ENCODE measurements at places on chromosomes 4 and X.
A peak's percentile ranks its signal among the peaks of the same experiment; 100 is the strongest.

GRCh38 chr4:100736641-100737451 is 219.0 kb upstream of the EMCN start:
- DNase-seq = peak; percentile 76

- no peak for DNase-seq
Observed at GRCh38 chr4:1476140-1476513, 69.9 kb upstream of the NKX1-1 start.

- DNase-seq = no peak
Observed at GRCh38 chrX:46837558-46838485, 979 bp downstream of the RP2 start.

DNA sequence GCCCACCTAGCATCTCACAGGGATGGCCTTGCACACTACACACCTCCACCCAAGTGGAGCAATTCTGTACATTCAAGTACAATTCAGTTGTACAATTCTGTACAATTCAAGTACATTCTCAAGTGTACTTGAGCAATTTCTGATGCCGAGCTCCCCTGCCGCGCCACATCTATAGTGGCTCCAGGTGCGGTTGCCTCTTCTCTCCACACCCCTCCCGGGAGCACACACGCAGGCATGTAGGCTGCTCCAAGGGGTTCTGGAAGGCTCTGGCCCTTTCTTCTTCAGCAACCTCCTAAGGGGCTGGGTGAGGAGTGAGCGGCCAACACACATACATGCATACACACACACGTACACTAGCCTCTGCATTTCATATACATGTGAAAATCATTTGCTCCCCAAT is 18.9 kb upstream of the DUSP9 start:
- DNase-seq = no peak

DNA sequence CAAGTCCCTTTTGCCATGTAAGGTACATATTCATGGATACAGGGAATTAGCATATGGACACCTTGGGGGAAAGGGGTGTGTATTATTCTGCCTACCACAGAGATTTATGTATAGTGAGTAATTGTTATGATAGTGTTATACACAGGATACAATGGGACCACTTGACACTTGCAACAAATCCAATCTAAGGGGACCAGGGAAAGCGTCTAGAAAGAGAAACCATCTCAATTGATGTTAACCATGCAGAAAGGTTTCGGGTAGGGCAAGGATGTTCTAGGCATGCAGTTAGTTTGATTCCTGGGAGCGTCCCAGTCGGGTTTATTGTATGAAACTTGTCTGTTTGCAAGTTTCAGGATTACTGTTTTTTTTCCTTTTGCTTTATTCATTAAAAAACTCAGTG is 34.2 kb downstream of the MMRN1 start:
- no peak for DNase-seq

GRCh38 chrX:50448565-50448964 is 22.1 kb downstream of the DGKK start:
- no peak for DNase-seq

DNA sequence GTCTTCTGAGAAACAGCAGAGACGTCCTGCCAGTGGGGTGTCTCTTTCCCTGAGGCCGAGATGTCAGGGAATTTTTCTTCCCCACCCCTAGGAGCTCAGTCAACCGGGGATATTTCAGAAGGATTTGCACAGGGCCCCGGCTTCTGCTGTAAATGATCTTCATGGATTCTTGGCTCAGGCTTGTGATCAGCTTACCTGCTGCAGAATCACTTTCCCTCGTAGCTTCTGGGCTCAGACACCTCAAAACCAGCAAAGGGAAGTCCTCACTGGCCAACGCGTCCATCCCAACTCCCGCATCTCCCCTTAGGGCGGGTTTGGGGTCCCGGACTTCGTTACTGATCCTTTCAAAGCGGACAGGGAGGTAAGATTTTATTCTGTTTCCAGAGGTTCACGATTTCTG is 212.7 kb downstream of the SHOX start:
- no peak for DNase-seq

DNA sequence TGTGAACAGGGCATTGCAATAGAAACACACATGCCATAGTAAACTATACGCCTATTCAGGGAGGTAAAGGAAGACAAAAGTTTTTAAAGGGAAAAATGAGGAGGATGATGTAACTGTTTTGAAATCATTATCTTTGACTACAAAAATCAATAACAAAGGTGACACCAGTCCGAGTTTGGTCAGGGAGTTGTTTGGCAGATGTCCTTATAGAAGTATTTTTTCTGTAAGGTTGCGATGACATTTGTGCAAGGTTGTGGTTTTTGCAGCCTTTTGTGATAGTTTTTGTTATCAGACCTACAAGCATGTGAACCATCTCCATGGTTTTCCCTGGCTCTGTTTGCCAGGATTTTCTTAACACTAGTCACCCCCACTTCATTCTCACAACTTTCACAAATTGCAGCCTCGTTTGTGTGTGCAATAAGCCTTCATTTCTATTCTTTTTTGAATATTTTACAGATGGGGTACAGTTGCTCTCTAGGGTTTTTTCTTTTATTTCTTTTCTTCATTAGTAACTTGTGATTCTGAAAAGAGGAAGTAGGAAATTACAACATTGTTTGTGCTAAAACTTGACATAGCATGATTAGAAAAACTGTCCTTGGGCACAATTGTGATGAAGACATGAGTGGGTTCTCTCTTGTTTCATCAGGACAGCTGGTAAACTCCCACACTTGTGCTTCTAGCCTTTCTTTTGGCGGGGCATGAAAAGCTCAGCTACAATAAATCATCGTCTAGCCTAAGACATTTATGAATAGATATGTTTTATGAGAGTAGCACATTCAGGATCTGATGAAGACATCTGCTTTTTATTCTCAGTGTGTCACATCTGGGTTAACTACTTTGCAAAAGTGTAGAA is 60.2 kb upstream of the PNPLA4 start:
- DNase-seq = no peak

- peak; percentile 30 for DNase-seq
Observed at GRCh38 chr4:88743696-88744095, 46.1 kb upstream of the NAP1L5 start.

GRCh38 chr4:6104541-6105130 is 86.4 kb upstream of the C4orf50 start:
- no peak for DNase-seq

- no peak for DNase-seq
Observed at GRCh38 chr4:84063619-84064018, 435.5 kb downstream of the NKX6-1 start.

GRCh38 chrX:40514376-40514775 is 66.4 kb upstream of the ATP6AP2 start:
- DNase-seq = no peak

- DNase-seq = no peak
Observed at GRCh38 chrX:141960578-141960977, 56.9 kb downstream of the MAGEC1 start.

DNA sequence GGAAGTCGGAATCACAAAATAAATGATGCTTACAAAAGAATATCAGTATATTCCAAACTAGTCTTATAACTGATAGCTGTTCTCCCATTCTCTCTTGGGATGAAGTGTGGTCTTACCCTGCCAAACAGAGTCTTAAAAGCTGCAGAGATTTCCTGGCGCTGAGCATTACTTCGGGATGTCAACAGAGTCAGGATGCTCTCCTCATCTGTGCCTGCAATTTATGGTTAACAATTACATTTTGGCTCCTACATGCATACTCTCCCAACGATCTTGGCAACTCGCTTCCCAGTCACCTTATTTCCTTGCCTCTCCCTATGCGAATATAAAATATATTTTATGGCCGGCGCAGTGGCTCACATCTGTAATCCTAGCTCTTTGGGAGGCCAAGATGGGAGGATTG is 12.2 kb downstream of the ANXA5 start:
- DNase-seq = no peak

DNA sequence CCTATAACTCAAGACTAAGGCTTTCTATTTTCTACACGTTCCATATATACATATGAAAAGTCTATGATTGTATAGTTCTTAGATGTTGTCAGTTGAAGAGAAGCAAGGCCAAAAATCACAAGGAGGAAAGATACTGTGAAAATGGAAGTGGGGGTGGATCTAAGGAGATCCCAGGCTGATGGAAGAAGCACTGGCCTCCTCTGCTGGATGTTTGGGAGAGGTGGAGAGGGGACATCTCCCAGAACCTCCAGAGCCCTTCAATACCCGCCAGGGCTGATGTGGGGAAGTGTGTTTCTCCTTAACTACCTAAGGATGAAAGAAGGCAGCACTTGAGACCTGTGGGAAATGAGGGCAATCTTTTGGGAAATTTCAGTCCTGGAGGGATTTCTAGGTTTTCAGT is 67.4 kb downstream of the RASGEF1B start:
- no peak for DNase-seq

DNA sequence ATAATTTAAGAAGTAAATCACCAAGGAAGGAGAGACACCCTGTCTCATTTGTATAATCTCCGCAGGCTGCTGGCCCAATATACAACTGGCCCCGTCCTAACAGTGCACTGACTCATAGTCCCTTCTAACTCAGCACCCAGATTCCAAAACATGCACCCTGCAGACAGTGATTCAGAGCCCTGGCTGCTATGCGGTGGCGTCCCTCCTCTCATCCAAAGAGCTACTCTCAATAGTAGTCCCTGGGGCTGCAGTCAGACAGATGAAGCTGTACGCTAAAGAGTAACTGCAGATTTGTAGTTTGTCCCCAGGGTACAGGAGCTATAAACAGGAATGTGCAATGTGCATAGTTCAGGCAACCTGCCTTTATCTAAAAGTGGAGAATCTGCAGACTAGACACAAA is 23.0 kb downstream of the GABRA3 start:
- no peak for DNase-seq

- DNase-seq = no peak
Observed at GRCh38 chr4:171876636-171877035, 63.4 kb downstream of the GALNTL6 start.

DNA sequence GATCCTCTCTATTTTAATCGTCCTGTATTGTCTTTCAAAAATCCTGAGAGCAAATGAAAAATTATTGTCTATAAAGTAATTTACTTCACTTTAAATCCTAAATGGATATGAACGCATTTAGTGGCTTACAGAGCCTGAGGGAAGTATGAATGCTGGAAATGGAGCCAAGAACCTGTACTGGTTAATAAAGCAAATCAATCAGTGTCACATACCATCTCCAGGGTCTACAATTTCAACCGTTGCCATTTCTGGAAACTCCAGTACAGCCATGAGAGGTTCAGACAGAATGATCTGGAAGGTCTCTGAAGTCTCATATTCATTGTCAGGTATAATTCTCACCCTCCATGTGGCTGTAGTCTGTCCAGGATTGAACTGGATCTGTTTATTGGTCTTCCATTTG is 76.6 kb downstream of the FREM3 start:
- no peak for DNase-seq

DNA sequence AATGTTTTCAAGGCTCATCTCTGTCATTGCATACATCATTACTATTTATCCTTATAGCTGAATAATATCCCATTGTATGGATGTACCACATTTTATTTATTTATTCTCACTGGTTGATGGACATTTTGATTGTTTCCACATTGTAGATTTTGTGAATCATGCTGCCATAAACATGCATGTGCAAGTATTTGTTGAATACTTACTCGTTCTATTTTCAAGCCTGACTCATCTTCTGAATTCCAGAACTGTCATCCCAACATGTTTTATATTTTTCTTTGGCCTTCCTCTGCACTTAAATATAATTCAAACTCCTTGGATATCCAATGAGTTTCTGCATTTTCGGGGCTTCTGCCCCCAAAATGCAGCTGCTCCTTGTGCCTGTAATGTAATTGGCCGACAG is 77.6 kb downstream of the MXRA5 start:
- no peak for DNase-seq

GRCh38 chr4:138449938-138450337 is 207.8 kb upstream of the SLC7A11 start:
- no peak for DNase-seq

DNA sequence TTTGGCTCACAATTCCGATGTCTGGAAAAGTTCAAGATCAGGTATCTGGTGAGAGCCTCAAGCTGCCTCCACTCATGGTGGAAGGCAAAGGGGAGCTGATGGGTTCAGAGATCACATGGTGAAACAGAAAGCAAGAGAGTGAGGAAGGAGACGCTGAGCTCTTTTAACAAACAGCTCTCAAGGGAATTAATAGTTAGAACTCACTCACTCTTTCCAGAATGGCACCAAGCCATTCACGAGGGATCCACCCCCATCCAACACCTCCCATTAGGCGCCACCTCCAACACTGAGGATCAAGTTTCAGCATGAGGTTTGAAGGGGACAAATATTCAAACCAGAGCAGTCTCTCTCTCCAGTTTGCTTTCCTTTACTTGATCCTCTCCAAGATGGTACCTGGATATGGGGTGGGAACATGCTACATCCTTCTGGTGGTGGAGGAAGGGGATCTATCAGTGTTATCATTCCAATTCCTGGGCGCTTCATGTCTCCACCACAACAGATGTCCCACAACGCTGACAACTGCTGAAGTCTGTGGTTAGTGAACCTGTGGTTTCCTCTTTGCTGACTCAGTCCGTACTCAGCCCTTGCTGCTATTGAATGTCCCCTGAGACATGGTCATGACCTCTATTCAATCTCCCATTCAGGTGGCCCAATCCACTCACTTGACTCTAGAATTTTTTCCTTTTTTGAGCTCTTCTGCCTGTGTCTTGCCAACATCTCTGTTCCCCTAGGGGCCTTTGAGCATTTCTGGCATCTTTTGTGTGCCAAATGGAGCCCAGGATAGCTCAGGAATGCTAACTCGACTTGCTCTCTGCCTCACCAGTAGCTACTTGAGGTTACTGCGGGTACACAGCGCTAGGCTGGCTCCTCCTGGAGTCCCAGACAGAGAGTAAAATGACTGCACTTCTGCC is 395.2 kb downstream of the MID1IP1 start:
- DNase-seq = no peak

GRCh38 chr4:39655211-39655610 is 16.5 kb upstream of the SMIM14 start:
- no peak for DNase-seq

DNA sequence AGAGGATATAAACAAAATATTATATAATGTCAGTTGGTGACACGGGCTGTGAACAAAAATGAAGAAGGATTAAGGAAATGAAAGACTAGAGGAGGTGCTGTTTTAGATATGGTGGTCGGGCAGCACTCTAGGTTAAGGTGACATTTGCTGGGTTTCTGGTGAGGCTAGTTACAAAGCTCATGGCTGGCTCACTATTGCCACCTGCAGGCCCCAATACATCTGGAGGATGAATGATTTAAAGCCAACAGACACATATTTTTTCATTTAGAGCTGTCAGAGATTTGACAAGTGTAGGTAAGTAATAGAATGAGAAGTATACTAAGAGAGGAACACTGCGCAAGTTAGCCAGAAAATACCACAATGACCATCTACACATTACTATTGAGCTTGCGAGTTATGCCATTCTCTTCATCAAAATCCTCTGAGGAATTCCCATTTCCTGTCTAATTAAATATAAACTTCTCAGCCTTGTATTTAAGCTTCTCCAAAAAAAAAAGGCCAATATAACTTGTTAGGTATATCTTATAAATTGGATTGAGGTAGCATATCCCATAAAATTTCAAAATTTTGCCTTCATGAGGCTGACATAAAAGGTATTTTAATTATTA is 6.4 kb upstream of the FGG start:
- DNase-seq = peak; percentile 31

All from fibroblast of the conjunctiva (primary cell).